CD4-positive, alpha-beta T cell treated with Interleukin-6 at 100 ng/mL for 8 hours (primary cell): ENCODE measurements at places on chromosomes 5 and 9.
A peak's percentile ranks its signal among the peaks of the same experiment; 100 is the strongest.

DNA sequence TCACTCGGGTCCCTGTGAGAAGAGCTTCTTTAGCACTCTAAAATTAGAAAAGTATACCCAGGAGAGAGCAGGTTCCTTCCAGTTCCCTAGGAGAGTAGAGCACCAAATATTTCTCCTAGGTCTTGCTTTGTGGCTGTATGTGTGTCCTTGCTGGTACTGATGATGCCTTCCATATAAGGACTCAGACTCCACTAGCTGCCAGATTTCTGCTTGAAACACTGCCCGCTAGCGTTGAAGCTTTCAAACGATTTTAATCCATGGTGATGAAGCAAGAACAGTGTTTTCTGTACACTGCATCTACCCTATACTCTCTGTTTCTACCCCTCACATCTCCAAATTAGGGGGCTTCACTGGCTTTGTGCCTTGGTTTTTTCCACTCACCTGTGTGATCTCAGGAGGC, 2.4 kb upstream of the SMC2 start:
- DNase-seq = peak; percentile 2

- no peak for DNase-seq
Observed at GRCh38 chr5:34625246-34625645, 30.9 kb upstream of the RAI14 start.

- DNase-seq = no peak
Observed at GRCh38 chr9:84949258-84949657, 279.7 kb downstream of the NTRK2 start.

DNA sequence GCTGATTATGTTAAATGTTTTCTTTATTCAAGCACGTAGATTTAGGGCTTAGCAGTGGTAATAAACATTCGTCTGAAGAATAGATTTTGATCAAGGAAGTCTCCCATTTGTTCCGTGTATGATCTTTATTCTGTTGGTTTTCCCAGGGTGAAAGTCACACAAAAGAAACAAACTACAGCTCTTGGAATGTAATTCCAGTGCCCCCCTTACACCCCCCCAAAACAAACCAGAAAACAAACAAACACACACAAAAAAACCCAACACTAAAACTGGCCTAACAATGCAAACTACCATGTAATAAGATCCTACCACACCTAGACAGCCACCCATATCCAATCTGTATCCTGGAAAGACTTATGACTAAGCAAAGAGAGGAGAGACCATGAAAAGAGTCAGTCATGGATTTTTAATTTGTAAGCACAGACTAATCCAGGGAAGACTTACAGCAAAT, 196.2 kb upstream of the ELL2 start:
- no peak for DNase-seq

GRCh38 chr5:154757814-154758406, 2.7 kb downstream of the LARP1 start:
- peak; percentile 39 for DNase-seq

GRCh38 chr9:4831119-4831518, 38.4 kb downstream of the RCL1 start:
- no peak for DNase-seq

DNA sequence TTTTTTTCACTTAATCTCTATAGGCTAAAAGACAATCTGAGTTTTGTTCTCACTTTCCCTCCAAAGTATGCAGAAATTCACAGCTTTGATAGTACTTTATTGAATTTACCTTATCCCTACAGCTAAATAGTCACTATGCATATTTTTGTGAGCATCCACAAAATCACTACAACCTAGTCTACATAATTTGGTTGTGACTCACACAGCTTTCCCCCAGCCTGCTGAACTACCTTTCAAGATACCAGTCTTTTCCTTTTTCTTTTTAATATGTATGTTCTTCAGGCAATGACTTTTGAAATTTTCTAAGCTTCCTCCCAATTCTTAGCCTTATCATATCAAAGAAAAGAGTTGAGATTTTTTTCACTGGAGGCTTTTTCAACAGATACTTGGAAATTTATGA, 347.3 kb upstream of the CDH6 start:
- no peak for DNase-seq

DNA sequence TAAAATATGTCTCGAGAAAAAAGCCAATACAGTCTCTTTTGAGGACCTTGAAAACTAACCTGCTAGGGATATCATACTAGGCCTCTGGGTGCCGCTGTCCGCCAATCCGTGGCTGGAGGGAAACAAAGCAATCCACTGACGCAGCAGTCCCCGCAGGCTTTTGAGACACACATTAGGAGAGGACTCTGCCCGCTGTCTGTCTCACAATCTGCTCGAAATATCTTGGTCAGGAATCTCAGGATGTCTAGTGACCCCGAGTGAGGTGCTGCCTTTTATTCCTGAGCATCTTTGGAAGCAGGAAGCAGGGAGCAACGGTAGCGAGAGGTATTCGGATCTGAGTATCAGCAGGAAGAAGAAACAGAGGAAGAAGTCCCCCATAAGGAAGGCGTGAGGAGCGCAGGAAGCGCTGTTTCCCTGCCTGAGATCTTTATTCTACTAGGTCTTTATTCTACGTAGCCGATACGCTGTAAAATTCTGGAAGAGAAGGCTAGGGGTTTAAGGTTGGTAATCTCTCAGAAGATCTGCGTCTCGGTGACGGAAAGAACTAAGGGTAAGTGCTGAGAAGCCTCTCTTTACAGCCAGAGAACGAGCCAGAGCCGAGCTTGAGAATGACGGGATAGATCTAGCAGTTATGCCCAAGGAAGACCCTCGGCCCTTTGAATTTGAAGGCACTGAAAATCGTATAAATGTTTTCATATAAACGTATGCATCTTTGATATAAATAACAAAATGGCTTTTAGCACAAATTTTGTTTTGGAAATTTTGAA, 4.0 kb upstream of the PCDHGA1 start:
- DNase-seq = peak; percentile 71

GRCh38 chr9:15513335-15513734, 2.6 kb upstream of the PSIP1 start:
- DNase-seq = no peak

GRCh38 chr5:69007726-69008368, 86.0 kb upstream of the SLC30A5 start:
- DNase-seq = peak; percentile 43

GRCh38 chr5:14063138-14063537, 80.0 kb upstream of the TRIO start:
- DNase-seq = no peak

GRCh38 chr5:175554296-175554695, 75.9 kb downstream of the SFXN1 start:
- no peak for DNase-seq

GRCh38 chr5:84287951-84288350, 96.7 kb downstream of the EDIL3 start:
- no peak for DNase-seq

GRCh38 chr9:101566904-101567724, 27.7 kb downstream of the PPP3R2 start:
- DNase-seq = peak; percentile 44

GRCh38 chr9:114988962-114989599, 58.7 kb upstream of the TNFSF8 start:
- DNase-seq = no peak

GRCh38 chr5:127089191-127089590, 15.9 kb upstream of the C5orf63 start:
- DNase-seq = no peak

- no peak for DNase-seq
Observed at GRCh38 chr9:118896324-118897000, 472.8 kb downstream of the BRINP1 start.
